ENCODE measurements at places on chromosomes 7 and 10.

- no peak for DNase-seq
Observed at GRCh38 chr7:96685755-96686154, 23.9 kb downstream of the SEM1 start.

DNA sequence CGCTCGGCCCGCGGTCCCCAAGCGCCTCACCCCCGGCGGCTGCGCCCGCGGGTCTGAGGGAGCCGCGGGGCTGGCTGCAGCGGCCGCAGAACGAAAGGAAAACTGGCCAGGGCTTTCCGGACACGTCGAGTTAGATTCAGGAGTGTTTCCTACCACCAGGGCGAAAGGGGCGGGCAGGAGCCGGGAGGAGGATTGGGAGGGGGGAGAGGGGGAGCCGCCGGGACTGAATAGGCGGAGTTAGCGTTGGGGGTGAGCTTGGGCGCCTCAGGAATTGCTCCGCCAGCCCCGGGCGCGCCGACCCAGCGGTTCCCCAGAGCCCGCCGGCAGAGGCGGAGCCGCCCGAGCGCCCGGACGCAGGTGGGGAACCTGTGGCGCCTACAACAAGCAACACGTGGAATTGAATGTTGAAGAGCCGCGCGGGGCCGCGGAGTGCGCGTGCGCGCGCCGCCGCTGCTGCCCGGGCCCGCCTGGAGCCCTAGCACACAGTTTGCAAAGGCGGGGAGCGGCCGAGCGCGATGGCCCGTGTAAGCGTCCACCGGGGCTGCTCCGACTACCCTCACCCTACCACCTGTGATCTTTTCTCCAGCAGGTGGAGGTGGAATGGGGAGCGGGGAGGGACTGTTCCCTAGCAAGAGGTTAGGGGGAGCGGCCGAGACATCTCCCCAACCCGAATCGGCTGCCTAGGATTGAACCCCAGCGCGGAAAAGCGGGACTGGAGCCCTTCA lies at the start of gene CADPS2:
TSS of gene CADPS2 (minus strand) at position 104 of the 725 bp plus-strand sequence. CDS start 123 bp downstream, outside the sequence.
- no peak for DNase-seq

- no peak for DNase-seq
Observed at GRCh38 chr10:46537309-46537708, 19.1 kb downstream of the GPRIN2 start.

DNA sequence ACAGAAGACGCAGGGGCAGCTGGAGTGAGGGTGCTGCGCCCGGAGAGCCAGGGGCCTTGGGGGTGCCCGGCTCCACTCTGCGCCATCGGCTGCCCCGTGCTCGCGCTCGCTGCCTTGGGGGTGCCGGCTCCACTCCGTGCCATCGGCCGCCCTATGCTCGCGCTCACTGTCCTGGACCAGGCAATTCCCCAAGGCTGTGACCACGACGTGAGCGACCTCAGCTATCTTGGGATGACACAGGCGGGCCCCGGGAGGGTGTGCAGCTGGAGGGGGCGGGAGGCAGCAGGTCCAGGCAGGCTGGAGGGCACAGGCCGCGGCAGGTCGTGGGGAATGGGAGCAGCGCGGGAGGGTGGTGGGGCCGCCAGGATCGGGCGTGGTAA lies 29.7 kb downstream of the CYP2W1 start:
- no peak for DNase-seq

DNA sequence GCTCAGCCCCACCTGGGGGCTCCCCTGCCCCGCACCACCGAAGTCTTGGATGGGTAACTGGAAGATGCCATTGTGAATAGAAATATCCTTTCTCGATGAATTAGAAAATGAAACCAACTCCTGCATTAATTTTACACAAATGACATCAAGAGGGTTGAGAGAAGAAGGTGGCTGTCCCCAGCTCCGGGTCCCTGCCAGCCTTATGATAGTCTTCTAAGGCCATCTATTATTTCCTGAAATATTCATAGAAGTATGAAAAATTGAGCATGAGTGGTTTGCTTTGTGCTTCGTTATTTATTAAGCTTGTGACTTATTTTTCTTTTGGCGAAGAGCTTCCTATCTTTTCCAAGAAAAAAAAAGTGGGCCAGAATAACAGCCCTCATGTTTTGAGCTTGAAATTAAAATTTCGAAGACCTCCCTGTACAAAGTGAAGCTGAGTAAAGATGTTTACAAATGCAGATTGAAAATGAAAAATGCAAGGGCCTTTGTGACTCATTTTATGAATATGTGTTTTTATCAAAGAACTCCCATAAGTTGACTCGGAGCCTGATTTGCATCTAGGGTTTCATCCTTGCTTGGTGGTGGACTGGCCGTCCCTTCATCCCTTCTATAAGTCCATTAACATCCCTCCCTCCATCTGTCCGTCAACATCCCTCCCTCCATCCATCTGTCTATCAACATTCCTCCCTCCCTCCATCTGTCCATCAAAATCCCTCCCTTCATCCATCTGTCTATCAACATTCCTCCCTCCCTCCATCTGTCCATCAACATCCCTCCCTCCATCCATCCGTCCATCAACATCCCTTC lies 20.5 kb upstream of the CFAP46 start:
- DNase-seq: no peak

- DNase-seq: no peak
Observed at GRCh38 chr10:77887631-77888355, 38.8 kb downstream of the DLG5 start.

GRCh38 chr7:48171202-48171601 lies at the start of gene ABCA13:
ABCA13 (plus strand) TSS chr7:48171458; CDS start chr7:48171484, 26 bp downstream.
- DNase-seq: no peak

DNA sequence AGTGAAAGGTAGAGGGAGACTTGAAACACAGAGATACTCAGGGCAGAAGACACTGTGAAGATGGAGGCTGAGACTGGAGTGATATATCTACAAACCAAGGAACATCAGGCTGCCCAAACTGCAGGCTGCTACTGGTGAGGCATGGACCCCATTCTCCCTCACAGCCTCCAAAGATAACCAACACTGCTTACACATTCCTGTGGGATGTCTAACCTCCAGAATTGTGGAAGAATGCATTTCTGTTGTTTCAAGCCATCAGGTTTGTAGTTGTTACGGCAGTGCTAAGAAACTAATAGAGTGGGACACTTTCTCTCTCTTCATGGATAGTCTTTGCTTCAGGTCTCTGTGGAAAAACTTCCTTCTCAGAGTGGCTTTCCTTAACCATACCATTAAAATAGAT lies 182.6 kb upstream of the TMEM106B start:
- no peak for DNase-seq

DNA sequence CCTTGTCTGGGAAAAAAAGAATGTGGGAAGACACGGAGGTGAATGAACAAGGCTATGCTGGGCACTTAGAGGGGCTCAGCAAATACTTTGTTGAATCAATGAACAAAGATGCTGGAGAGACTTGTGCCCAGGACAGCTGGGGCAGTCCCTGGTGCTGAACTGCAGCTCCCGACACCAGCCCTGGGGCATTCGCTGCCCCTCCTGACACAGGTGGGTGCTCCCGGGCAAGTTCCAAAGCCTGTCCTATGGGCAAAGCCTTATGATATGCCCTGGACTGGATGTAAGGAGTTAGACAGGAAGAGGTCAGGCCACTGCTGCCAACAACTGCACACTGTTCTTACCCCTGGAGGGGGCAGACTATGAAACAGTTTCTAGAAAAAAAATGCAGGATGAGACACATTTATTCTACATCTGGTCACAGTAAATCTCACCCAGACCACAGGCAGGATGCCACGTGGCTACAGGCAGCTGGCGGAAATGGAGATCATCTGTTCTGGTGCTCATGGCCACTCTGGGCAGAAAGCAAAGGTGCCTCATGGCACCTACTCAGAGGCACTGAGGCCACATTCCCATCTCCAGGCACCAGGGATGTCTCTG lies 21.9 kb upstream of the FRAT2 start:
- no peak for DNase-seq

- no peak for DNase-seq
Observed at GRCh38 chr10:26046073-26046700, 112.2 kb downstream of the MYO3A start.

- no peak for DNase-seq
Observed at GRCh38 chr10:64506963-64507362, 985.8 kb downstream of the REEP3 start.

- no peak for DNase-seq
Observed at GRCh38 chr10:118590334-118590733, 5.1 kb downstream of the PRLHR start.

DNA sequence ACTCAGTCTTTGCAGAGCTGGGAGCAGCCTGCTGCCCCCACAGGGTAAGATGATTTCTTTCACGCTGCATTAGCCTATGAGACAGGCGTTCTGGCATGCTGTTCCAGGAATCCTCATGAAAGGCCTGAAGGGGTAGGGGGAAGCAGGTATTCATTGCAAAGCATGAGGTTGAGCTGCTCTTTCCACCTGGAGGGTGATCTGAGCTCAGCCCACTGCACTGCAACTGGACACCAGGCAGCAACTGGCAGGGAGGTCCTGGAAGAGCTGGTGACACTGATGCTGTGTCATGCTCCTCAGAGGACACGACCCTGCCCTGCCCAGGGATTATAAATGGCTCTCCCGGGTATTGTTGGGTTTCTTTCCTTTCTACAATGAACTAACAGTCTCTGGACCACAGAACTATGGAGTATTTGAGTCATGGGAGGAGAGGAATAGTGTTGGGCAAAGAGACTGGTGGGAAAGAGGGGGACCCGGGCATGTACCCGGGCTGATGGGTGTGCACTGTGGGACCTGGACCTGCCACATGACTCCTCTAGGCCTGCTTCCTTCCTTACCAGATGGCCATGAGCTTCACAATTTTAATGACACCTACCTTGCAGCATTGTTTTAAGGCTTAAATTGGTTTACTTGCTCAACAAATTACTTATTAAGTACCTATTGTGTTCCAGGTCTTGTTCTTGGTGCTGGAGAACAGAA lies 24.3 kb downstream of the SLC25A28 start:
- no peak for DNase-seq

- no peak for DNase-seq
Observed at GRCh38 chr7:133941496-133941895, 185.6 kb upstream of the LRGUK start.

All from CD4-positive, alpha-beta T cell treated with Interleukin-6 at 100 ng/mL for 8 hours (primary cell).